Kidney tubule cell (primary cell): ENCODE measurements at places on chromosomes 6 and 20.

DNA sequence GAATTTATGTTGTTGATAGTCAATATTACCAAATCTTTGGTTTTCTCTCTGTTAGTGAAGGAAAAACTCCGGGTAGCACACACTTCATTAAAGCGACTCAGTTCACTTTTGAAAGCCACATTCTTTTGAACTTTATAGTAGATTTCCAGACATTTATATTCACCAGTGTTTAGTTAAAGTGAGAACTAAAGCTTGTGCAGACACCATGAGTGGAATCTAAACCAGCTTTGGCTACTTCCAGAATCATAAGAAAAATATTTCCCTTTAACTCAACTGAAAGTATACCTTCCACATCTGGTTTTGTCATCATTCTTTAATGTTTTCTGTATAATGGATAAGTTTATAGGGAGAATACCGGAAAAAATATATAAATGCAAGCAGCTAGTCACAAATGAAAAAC lies 92.1 kb upstream of the COL21A1 start:
- no peak for DNase-seq

- no peak for DNase-seq
These were observed 570.9 kb downstream of the EPHA7 start for GRCh38 chr6:92848459-92848858.

DNA sequence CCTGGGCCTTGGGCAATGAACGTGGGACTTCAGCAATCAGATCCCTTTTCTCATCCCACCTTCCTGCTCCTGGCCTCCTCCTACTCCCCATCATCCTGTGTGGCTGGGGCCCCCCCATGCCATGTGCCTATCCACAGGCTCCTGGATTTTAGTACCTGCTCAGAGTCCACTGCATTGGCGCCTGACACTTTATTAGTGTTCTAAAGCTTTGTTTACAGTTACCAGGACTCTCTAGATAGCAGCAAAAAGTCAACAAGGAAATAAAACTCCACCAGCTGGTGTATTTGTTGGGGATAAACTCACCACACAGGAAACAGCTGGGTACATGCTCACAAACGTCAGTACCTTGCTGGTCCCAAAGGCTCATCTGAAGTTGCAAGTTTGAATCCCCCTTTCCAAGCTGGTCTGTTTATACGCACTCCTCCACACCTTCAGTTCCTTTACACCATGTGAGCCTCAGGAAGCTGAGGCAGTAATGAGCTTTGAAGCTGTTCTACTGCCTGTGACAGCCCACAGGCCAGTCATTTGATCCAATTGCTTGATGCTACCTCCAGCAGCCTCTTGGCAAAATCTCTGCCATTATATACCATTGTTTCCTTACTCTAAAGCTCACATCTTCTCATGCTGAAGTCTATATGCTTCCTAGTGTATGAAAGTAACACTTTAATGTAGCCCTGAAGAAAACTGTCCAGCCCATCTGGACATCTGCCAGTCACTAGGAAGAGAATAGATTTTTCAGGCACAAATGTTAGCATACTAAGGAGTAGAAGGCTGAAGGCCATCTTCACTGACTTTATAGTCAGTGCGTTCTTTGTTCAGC lies 76.6 kb downstream of the ANKEF1 start:
- no peak for DNase-seq

DNA sequence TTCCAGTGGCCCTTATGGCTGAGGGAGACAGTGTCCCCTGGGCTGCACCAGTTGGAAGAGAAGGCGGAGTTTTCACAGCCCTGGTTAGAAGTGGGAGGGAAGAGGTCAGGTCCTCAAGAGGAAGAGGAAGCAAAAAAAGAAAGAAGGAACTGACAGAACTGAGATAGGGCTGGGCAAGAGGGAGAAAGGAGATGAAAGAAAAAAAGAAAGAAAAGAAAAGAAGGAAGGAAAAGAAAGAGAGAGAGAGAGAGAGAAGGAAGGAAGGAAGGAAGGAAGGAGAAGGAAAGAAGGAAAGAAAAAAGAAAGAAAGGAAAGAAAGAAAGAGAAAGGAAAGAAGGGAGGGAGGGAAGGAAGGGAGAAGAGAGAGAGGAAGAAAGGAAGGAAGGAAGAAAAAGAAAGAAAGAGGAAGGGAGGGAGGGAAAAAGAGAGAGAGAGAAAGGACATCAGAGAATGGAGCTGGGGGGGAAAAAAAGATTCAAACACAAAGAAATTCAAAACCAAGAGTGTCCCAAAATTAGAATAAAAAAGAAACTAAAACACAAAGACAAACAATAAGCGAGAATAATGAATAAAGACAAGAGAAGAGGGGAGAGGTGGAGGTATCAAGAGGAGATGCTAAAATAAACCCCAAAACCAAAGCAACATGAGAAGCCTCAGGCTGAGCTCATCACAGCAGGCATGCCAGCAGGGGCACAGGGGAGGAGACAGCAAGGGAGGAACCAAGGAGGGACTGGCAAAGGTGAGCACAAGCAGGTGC lies 5.3 kb upstream of the FUCA2 start:
- no peak for DNase-seq

- no peak for DNase-seq
These were observed 77.3 kb downstream of the TCP11 start for GRCh38 chr6:35063701-35064280.

GRCh38 chr6:43836507-43837240 lies 66.7 kb downstream of the VEGFA start:
- peak; percentile 50 for DNase-seq

DNA sequence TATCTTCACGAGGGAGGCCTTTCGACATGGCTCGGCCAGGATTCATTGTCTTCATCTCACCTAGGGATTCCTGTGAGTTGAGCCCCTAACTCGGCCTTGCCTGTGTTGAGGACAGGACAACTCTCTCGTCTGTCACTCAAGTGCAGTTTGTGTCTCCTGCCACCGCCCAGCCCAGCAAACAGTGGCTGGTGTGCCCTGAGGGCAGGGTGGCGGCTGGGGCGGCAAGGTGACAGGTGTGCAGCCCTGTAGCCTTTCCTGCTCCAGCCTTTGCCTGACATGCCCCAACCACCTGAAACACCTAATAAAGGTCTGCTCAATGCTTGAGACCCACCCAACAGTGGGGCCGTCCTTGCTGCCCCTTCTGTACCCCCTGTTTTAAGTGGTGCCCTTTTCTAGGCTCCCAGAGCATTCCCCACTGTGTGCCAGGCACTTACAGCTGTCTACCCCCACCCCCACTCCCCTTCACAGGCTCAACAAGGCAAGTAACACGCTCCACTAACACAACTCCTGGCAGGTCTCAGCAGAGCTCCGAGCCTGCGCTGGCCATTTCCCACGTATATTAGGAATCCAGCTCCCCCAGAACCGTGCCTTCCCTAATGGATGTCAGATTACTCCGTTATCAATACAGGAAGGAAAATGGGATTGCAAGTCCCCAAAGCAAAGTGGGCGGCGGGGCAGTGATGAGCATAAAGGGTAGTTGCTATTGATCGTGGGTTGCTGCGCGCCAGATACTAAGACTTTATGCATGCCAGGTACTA lies 17.7 kb downstream of the GFRA4 start:
- no peak for DNase-seq

- no peak for DNase-seq
These were observed 127.3 kb downstream of the TNFRSF21 start for GRCh38 chr6:47182291-47182957.

DNA sequence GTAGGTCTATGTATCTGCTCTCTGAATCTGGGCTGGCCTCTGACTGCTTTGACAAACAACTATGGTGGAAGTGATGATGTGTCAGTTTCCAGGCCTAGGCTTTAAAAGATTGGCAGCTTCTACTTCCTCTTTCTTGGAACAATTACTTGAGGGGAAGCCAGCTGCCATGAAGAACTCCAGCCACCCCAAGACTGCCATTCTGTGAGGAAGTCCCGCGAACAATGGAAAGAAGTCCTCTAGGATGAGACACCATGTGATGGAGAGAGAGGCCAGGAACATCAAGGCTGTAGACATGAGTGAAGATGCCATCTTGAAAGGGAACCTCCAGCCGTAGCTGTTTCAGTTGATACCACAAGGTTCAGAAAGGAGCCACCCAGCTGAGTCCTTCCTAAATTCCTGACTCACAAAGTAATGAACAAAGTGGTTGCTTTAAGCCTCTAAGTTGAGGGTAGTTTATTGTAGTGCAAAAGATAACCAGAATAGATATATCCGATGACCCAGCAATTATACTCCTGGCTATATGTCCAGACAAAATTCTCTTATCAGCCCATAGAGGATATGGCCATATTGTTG lies 15.3 kb upstream of the TCF15 start:
- no peak for DNase-seq

DNA sequence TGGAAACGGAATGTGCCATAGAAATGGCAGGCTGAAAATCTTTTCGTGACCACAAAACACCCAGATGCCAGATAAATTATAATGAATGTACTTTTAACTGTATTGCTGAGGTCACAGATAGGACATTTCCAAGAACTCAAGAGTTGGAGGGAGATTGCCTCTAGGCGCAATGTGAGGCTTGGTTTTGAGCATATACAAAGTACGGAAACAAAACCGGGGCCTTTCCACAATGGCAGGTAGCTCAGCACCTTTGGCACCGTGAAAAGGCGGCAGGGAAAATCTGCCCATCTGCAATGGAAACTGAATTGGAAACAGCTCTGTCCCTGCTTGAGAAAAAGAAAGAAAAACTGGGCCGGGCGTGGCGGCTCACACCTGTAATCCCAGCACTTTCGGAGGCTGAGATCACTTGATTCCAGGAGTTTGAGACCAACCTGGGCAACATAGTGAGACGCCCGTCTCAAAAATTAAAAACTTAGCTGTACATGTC lies 10.5 kb upstream of the C20orf144 start:
- no peak for DNase-seq

- peak; percentile 45 for DNase-seq
These were observed 2.5 kb upstream of the TMEM14C start for GRCh38 chr6:10720265-10720959.

- DNase-seq, result no peak
These were observed 67.7 kb downstream of the RREB1 start for GRCh38 chr6:7175462-7175861.
